ENCODE measurements at places on chromosomes 7 and 10. TPM values are rescaled to one million over a fixed set of nuclear protein-coding genes. Genes with fewer than 3 reads are reported as not detected.

GRCh38 chr7:151320263-151320845, 21.3 kb upstream of the NUB1 start:
- no peak for DNase-seq

DNA sequence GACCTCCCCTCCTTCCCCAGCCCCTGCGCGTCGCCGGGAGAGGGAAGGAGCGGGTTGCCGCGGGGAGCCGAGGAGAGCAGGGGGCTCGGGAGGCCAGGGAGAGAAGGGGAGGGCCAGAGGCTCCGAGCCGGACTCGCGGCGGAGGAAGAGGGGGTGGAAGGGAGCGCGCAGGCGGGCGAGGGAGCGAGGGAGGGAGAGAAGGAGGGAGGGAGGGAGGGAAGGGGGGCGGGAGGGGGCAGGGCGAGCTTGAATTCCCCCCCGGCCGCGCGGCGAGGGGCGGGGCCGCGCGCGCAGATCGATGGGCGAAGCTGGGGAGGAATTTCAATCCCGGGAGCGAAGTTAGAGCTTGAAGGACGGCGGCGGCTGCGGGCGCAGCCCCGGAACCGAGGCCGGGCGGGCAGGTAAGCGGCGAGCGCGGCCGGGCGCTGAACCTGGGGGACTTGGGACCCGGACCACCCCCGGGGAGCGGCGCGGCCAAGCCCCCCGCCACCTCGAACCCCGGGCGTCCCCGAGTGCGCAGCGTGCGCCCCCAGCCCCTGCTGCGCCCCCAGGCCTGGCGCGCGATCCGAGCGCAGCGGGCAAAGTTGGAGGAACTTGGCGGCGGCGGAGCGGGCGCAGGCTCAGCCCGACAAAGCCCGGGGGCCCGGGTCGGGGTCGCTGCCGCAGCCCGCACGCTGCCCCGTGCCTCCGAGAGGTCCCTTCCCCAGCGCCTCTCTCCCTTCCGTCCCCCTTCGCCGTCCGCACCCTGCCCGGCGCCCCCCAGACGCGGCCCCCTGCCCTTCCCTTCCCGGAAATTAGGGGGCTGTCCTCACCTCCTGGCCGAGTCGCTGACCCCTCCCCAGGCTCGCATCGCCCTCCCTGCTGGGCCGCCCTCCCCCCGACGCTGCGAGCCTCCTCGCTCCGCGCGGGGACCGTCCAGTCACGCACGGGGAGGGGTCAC, at the start of gene ELFN1:
Gene ELFN1, plus strand, starts transcription at position 324 of the 940 bp plus-strand sequence. CDS start 74,320 bp downstream, outside the sequence.
- DNase-seq = peak; percentile 90

GRCh38 chr7:74606101-74606908, 51.2 kb upstream of the GTF2I start:
- DNase-seq = peak; percentile 68

DNA sequence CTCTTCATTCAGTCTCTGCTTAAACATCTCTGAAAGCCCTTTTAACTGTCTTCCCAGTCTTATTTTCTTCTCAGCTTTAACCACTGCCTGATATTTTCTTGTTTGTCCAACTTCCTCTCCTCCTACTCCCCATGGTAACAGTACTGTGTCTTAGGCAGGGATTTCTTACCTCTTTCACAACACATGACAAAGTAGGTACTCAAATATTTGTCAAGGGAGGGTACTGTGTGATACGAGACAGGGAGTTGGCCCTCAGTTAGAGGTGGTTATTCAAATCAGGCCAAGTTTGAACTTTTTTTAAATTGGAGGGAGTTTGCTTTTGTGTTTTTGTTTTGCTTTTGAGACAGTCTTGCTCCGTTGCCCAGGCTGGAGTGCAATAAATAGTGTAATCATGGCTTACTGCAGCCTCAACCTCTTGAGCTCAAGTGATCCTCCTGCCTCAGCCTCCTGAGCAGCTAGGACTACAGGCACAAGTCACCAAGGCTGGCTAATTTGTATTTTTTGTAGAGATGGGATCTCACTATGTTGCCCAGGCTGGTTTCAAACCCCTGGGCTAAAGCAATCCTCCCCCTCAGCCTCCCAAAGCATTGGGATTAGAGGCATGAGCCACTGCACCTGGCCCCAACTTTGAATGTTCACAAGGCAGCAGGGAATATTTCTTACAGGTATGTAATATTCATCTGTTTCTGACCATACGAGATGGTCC, 2.5 kb upstream of the KPNA7 start:
- no peak for DNase-seq

DNA sequence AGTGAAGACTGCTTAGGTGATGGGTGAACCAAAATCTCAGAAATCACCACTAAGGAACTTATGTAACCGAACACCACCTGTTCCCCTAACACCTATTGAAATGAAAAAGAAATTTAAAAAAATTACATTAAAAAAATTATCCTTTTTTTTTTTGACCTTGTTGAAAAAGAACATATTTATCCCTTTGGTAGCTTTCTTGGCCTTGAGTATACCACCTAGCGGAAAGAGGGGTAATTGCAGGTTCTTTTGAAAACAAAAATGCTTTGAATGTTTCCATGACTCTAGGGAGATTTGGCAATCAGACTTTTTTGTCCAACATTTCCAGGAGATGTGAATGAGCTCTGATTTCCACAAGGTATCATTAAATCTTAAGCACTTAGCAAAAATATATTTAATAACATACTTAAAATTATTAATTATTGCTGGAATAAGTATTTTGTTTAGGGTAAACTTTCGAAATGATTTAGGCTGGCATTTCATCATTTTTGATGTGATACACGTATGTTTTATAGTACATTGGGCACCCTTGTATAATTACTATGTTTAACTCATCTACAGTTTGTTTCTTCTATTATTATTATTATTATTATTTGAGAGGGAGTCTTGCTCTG, 47.0 kb upstream of the ELMO1 start:
- peak; percentile 63 for DNase-seq

GRCh38 chr10:132503581-132504421, 33.8 kb upstream of the INPP5A start:
- DNase-seq = no peak

DNA sequence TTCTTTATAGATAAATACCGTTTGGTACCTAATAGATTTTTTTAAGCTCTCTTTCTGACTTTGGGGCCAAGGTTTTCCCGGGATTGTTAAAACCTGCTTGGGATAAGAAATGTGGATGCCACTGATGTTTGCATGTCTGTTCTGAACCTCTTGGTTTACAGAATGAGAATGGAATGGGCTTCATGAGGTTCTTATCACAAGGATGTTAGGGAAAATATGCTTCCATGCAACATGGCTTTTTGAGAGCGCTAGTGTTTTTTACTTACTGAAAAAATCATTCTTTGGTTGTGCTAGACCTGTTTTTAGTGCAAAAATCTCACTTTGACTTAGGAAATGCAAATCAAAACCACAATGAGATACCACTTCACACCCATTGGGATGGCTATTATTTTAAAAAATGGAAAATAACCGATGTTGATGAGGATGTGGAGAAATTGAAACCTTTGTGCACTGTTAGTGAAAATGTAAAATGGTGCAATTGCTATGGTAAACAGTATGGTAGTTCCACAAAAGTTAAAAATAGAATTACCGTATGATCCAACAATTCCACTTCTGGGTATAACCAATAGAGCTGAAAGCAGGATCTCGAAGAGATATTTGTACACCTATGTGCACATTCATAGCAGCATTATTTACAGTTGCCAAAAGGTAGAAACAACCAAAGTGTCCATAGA, 38.9 kb downstream of the TSPAN14 start:
- DNase-seq = no peak

- DNase-seq = no peak
Measured at GRCh38 chr7:21099432-21099831, 312.7 kb upstream of the SP8 start.

- peak; percentile 81 for DNase-seq
Measured at GRCh38 chr7:24715661-24716479, 41.4 kb downstream of the GSDME start.

DNA sequence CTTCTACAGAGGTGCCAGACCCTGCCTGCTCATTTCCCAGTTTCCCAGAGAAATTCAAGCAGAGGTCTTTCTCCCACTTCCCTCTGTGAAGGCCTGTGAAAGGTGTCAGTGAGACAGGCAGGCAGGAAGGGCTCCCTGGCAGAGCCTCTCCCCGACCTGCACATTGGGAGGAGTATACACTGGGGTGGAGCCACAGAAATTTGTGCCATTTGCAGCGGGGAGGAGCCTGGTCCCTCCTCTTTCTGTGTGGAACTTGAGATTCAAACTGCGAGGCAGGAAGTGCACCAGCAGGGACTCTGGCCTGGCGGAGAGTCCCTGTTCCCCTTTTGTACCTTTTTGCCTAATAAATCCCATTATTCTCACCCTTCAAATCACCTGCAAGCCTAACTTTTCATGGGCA, 54.6 kb upstream of the OPN4 start:
- peak; percentile 79 for DNase-seq

GRCh38 chr7:77258014-77258413, 58.4 kb upstream of the FGL2 start:
- DNase-seq = no peak

DNA sequence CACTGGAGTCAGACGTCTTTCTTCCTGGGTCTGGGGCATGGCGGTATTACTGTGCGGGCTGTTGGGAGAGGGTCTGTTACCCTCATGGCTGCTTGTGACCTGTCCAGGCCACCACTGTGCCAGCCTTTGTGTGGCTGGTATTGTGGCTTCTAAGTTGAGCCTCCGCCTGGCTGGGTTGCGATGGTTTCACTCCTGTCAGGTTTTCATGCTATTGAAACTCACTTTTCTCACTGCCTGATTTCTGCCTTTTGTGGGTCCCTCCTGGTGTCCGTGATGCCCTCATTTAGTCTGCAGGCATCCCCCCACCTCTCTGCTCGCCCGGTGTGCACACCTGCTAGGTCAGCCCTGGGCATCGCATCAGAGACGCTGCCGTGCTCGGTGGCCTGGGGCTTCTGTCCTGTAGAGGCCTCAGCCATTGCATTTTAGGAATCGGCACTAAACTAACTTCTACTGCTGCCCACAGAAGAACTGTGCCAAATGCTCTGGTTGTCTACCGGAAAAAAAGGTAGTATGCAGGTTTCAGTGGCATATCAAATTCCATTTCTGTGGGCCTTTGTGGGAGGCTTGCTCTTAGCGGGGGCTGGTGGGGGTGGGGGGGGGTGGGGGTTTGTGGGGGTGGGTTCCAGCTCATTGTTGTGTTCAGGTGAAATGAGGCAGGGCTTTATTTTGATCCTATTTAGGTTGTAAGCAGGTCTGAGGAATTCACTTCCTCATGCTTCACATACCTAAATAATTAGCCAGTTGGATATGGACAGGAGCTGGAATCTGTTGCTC, 64.3 kb downstream of the MGMT start:
- peak; percentile 73 for DNase-seq

DNA sequence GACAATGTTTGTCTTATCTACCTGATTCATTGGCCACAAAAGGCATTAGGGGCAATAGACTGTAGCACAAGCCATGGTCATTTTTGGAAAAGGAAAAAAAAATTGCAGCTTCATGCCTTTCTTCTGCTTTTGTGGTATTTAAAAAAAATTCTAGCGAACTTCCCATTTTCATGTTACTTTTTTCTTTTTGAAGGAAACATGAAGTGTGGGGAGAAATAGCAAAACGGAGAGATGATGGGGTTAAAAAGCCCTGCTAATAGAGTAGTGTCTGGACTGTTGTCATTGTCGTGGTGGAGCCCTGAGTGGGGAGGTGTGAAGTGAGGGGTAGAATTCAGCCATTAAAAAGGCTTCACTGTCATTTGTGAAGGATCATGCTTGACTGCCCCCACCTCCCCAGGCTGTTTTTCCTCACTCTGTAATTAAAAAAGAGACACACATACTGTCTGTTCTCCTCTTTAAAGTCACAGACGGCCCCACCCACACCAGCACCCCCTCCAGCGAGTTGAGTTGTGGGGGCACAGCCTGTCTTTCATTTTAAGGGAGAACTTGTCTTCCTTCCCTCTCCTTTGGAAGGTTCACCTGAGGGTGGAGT, 272.4 kb downstream of the CREB5 start:
- no peak for DNase-seq

DNA sequence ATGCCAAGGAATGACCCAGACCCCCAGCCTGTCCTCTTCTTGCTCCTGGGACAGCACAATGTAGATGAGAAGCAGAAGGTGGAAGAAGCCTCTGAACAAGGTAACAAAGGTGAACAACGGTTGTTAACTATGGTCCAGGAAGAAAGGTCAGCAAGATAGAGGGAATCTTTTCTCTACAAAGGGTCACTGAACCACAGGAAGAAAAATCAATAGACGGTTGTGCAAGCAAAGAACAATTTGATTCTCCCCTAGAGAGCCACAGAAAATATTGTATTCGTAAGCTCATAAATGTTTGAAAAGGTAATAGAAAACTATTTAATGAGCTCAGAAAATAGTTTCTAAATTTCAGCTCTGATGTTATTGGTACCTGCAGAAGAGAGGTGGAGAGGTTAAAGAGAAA, 111.3 kb downstream of the ST8SIA6 start:
- no peak for DNase-seq

DNA sequence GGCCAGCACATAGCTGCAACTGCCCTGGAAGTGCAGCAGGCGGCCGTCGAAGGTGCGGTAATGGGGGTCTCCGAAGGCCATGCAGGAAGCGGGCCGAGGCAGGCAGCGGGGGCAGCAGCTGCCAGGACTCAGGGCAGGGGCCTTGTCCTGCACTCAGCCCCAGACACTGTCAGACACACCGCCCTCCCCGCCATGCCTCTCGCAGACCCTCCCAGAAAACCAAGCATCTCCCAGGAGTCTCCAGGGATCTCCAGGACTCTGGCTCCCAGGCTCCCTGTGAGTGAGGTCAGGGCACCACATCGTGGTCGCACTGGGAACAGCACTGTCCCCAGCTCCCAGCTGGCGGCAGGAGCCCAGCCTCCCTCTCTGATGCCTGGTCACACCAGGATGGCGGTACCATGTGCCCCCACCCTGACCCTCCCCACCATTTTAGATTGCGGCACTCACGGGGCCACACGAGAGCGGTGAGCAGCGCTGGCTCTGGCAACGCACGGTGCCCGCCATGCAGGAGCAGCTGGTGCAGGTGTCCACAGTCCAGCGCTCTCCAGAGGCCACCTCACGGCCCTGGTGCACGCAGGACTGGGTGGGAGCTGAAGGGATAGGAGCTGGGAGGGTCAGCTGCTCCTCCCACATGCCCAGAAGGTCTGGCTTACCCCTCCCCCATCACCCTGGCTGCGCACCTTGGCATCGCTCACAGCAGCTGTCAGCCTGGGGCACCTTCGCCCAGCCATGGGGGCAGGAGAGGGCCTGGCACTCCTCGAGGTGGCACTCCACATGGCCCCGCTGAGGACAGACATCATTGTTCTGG, 17.5 kb downstream of the ATP6V1F start:
- peak; percentile 89 for DNase-seq

GRCh38 chr10:113920875-113921274, 66.4 kb downstream of the NHLRC2 start:
- no peak for DNase-seq

AEBP1 gene
- 42.0 TPM for total RNA-seq

CPA2 gene
- not detected for total RNA-seq

ADAM8 gene
- 7.4 TPM for total RNA-seq

CYP17A1 gene
- not detected for total RNA-seq

AGR2 gene
- not detected for total RNA-seq
